ENCODE measurements at places on chromosomes 3 and 15. TPM values are rescaled to one million over a fixed set of nuclear protein-coding genes. Genes with fewer than 3 reads are reported as not detected.

DNA sequence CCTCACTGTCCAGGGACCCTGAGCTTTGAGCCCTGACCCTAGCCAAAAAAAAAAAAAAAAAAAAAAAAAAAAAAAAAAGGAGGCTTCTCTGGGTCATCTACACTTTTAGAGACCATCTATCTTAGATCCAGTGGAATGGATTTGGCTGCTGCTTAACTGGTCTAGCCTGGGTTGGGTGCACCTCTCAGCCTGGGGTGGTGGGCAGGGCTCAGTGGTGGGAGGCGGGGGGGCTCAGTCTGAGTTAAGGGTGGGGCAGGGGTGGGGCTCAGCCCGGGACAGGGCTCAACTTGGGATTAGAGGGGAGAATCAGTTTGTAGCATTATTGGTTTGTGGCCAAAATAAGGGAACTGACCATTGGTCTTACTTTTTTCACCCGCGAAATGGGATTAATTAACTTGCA, 139.2 kb downstream of the TPRA1 start:
- DNase-seq = no peak

DNA sequence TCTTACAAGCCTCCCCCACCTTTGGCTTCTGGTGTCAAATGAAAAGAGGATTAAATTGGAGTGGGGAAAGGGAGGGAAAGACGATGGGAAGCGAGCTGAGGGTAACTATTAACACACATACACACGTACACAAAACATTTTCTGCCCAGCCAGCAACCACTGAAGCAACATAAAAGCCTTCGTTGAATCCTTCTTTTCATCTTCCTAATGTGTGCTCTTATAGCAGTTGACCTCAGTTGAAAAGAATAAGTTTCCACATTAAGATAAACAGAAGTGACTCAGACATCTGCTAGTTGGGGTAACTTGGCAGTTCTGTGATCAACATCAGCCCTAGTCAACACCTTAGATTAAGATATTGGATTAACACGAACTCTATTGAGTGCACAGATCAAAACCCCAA, 558.5 kb downstream of the MECOM start:
- peak; percentile 33 for DNase-seq

DNA sequence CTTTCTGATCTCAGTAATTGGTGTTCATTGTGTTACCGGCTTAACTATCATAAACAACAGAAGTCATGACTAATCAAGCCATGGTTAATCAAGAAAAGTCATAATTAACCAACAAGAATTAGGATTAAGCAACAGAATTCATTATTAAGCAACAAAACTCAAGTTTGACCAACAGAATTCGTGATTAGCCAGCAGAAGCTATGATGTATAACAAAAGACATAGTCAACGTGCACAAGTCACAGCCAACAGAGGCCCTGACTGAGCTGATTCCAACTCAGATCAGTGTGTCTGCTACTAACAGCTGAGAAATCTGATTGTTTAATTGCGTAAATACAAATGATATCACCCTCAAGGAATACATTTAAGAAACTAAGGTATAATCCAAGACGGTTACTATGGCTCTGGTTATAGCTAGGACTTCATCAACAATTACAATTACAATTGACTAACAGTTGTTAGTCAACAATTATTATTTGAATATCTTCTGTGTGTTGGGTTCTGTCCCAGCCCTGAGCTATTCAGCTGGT, 67.7 kb downstream of the RARB start:
- DNase-seq = no peak

The PLIN1 gene
- 0.29 TPM for total RNA-seq

GRCh38 chr3:23239211-23240068, 36.3 kb downstream of the UBE2E2 start:
- DNase-seq = no peak
